ENCODE measurements at places on chromosomes 7 and 10.

- no peak for DNase-seq
Observed at GRCh38 chr10:3133948-3134347, 38.6 kb downstream of the PITRM1 start.

DNA sequence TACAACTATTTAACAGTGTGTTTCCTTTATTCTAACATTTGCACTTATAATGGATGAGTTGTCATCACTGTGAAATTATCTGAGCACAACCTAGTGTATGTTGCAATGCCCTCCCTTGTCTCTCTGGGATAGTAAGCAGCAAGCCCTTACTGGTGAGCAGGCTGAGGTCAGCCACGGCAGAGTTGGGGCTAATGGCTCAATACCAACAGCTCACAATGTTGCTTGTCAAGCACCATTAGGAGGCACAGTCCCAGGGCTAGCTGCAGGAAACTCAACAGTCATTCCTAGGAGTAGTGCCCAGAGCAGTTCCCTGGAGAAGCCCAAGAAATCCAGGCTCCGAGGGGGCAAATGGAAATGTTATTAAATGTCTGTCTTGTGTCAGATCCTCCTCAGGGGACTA lies 858.4 kb downstream of the GRID1 start:
- no peak for DNase-seq

DNA sequence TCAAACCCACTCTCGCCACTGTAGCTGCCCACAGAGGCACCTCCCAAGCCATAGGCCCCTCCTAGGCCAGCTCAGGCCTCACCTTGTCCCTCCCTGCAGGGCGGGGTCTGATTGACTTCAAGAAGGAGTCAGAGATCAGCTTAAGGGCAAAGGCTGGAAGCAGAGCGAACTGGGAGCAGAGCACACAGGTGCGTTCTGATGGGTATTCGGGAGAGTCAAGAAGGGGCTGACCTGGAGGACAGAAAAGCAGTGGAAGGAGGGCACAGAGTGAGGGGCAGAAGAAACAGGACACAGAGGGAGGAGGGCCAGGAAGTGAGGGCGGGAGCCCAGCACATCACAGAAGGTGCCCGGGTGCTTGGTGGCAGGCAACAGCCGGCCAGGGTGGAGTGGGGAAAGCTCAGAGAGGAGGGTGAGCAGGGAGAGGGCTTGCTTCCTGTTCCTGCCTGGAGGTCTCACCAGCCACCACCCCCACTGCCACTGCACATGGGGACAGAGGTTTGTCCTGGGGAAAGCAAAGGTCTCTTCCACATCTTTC lies at the start of gene AOC1:
AOC1 (plus strand) TSS at position 147 of the 535 bp plus-strand sequence. CDS start 3,954 bp downstream, outside the sequence.
- DNase-seq = no peak

- no peak for DNase-seq
Observed at GRCh38 chr10:101686133-101686925, 8.6 kb downstream of the FBXW4 start.

- DNase-seq = no peak
Observed at GRCh38 chr7:84603545-84603944, 409.0 kb upstream of the SEMA3A start.

DNA sequence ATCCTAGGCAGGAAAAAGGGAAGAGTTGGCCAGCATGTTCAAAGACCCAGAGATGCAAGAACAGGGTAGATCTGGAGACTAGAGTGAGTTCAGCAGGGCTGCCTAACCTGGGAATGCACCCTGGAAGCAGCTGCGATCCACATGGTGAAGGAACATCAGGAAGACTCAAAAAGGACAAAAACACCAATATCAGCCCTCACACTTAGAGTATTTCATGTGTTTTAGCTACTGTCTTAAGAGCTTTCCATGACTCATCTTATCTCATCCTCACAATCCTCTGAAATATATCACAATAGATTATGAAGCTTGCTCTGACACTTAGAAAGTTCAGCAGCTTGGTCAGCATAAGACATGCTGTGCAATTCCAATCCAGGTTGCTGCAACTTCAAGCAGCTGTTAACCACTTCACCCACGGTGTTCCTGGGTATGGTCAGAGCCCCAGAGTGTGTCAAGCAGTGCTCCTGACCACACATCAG lies 380.9 kb downstream of the PARD3 start:
- DNase-seq = no peak

DNA sequence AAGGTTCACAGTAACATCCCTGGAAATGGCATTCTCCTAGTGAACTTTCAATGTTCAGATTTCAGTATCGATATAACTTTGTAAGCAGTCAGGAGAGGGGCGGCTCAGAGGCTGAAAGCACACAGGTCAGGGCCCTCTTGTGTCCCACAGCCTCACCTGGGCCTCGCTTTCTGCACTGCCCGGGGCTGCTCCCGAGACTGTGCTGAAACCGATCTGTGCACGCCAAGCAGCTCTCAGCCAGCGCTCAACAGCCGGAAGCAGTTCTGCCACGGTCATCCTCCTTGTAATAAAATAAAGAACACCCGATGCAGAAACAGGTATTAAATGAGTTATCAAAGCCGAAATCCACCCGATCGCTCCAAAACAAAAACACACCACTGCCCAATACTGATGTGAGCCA lies 106.0 kb downstream of the DIP2C start:
- DNase-seq = no peak

DNA sequence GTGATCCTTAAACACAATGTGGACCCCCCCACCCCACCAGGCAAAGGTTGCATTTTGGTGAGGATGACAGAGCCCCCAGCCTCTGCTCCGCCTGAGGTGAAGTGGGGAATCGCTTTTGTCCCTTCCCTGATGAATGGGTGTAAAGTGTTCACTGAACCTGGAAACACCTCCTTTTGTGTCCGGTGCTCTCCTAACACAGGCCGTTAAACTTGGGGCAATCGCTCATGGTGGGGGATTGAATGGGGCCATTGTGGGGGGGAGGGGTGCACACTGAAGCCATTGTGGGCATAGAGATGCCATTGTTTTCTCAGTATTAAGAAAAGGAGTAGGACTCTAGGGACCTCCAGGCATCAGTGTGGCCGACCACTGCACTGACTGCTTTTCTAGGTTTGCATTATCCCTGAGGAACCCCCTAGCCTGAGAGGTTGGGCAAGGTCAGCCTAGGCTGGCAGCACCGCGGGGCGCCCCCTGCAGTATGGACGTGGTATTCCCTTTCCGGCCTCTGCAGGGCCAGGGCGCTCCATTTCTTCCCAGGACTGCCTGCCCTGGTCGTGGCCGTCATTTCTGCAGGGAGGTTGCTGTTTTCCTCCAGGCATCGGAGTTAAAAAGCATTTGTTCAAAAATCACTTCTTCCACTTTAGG lies 158.3 kb downstream of the TCF7L2 start:
- DNase-seq = no peak

DNA sequence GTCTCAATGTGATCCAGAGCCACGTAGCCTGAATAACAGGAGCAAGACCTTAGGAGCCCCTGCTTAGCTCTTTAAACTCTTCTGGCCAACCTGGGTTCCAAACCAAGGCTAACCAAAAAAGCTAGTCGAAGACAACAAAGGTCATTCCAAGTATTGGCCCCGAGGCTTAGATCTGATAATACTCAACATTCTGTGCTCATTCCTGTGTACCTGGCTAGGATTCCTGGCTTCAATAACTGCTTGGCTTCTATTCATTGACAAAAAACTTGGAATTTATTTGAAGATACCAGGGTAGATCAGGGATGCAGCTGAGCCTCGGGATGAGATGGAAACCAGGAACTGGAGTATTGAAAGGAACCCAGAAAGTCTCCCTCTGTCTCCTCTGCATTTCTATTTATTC lies 4.1 kb upstream of the SGMS1 start:
- no peak for DNase-seq

DNA sequence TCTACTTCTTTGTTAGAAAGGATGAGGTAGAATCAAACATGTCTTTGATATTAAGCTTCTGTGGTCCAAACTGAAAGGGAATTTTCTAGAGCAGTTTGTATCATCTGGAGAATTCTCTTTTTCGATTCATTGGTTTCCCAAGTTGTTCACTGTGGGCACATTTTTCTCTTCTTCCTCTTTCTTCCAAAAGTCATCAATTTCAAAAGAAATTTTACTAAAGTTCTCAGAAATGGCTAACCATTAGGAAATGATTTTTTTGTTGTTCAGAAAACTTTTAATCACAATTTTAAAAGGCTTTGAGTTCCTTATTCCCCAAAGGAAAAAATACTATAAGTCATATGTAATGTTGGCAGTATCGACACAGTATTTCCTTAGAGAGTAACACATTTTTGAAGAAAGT lies 28.3 kb upstream of the CCDC6 start:
- DNase-seq = no peak

All from forelimb muscle (tissue), 1 donor.